ENCODE measurements at places on chromosomes 1 and 21.

- no peak for DNase-seq
Measured at GRCh38 chr21:45135122-45135521, 60.7 kb downstream of the ADARB1 start.

GRCh38 chr1:116164604-116165368, 53.6 kb downstream of the MAB21L3 start:
- no peak for DNase-seq

- no peak for DNase-seq
Measured at GRCh38 chr1:11576109-11576875, 77.9 kb downstream of the FBXO2 start.

GRCh38 chr1:101338714-101339430, 102.1 kb downstream of the S1PR1 start:
- no peak for DNase-seq

DNA sequence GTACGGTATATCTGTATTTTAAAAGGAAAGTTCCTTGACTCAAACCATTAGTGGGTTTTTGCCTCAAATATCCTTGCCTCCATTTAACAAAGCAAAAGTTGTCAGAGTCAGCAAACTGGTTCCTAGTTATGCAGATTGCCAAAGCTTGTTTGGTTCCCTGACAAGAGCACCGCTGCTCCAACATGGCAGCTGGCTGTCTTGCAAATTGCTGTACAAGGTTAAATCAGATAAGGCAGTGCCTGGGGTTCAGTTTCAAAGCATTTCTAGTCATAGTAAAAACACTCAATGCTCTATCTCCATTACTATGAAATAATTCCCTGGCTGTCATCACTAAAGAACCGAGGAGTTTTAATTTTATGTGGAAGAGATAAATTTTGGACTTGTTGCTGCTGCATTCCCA, 11.3 kb upstream of the CFAP107 start:
- no peak for DNase-seq

DNA sequence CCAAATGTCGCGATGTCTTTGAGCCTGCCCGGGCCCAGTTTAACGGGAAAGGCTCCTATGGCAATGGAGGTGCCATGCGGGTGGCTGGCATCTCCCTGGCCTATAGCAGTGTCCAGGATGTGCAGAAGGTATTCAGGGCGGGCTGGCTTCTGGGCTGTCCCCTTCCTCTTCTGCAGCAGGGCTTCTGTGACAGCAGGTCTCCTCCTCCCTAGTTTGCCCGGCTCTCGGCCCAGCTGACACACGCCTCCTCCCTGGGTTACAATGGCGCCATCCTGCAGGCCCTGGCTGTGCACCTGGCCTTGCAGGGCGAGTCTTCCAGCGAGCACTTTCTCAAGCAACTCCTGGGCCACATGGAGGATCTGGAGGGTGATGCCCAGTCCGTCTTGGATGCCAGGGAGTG, 3.0 kb downstream of the ADPRS start:
- no peak for DNase-seq

DNA sequence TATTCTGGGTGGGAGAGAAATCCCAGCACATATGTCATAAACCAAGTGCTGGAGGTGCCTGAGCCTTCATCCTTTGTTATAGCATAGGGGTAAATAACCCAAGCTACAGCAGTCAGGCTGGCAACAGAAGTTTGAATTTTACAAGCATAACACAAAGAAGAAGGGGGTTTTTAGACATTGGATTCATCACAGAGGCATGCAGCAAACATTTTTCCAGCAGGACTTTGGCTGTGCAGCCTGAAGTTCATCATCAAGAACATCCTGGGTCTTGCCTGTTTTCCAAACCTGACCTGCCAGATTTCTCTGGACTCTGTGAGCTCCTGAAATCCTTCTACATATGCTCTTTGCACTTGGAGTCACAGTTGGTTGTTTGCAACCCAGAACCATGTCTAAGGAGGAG, 16.2 kb downstream of the PTGER3 start:
- DNase-seq: no peak

DNA sequence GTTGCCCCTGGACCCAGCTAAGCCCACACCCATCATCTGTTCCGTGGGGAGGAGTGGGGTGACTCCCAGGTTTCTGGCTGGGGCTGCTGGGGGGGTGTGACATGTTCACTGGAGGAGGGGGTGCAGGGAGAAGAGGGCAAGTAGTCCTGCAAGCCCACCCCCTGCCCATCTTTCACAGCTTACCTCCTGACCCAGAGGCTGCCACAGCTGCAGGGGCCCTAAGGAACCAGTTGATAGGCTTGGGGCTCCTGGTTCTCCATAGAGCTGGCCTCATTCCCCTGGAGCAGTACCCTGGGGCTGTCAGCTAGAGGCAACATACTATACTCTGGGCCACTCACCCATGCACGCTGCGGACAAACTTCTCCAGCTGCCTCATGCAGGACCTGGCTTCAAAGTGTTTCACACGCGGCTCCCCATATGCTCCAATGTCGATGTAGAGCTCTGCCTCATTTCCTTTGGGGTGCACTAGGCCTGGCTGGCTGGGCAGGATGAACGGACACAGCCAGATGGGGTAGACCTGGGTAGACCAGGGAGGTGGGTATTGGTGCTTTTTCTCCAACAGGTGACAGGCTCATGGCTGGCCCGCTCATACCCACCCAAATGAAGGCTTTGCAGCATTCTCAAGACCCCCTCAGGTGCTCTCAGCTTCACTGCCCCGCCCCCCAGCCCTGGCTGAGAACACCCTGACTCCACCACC, 33.8 kb downstream of the DHCR24 start:
- no peak for DNase-seq

DNA sequence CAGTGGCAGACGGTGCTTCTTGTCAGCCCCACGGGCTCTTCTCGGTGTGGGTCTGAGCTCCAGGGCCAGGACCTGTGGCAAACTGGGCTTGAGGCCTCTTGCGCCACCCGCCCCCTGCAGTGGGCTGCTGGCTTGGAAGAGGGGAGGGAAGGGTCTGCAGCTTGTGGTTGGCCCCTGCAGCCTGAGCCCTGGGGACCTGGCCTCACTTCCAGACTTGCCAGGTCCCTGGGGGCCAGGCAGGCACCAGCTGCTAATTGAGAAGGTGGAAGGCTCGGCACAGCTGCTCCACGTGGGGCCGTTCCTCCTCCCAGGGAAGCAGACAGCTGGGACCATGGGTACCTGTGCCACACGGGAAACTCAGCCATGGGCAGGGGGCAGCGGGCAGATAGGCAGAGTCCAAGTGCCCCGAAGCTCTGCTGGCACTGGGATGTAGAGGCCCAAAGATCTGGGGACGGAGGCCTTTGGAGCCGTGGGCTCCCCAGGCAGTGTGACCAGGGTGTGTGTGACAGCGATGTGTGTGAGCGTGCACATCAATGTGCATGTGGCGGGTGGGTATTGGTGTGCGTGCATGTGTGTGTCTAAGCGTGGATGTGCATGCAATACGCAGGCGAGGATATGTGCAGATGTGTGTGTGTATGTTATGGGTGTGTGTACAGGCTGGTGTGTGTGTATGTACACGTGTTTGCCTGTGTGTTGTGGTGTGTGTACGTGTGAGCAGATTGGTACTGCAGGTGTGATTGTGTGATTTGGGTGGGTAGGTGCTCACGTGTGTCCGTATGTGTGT, 39.3 kb downstream of the TP73 start:
- no peak for DNase-seq
